ENCODE measurements at places on chromosomes 2 and 18.

DNA sequence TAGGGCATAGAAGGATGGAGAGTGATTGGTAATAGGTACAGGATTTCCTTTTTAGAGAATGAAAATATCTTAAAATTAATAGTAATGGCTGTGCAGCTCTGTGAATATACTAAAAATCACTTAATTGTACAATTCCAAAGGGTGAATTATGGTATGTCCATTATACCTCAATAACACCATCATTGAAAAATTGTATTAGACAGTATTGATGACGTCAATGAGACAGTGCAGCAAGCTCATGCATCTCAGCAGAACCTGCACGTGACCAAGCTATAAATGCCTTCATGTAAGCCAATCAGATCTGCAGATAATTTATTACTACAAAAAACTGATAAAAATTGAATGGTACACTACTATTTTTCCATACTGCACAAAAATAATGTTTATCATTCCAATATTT is 354.4 kb upstream of the CDH19 start:
- no peak for DNase-seq

DNA sequence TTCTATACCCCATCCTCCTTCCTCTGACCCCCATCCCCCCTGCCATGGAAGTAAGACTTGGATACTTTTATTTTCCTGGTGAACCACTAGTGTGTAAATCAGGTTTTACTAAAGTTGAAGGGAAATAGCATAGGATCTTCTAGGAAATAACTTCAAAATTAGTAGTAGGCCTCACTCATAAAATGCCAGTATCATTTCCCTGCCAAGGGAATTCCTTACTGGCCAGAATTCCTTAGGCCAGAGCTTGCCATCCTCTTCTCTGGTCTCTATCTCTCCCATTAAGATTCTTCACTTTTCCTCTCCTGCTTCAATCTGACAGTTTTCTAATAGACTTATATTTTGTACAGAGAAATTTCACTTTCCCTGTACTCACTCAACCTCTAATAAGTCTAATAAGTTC is 322.8 kb upstream of the TANK start:
- DNase-seq = no peak

- DNase-seq = no peak
Measured at GRCh38 chr2:172640389-172640788, 84.5 kb downstream of the PDK1 start.

DNA sequence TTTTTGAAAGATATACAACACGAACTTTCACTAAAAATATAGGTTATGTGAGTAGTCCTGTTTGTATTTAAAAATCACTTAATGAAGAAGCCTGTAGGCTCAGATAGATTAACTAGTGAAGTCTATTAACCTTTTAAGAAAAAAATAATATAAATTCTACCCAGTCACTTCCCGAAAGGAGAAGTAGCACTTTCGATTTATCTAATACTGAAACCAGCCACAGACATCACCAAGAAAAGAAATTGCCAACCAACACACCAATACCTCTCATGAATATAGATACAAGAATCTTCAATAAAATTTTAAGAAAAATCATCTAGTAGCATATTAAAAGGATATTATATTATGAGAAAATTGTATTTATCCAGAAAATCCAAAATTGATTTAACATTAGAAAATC is 160.5 kb downstream of the GALNT13 start:
- no peak for DNase-seq

DNA sequence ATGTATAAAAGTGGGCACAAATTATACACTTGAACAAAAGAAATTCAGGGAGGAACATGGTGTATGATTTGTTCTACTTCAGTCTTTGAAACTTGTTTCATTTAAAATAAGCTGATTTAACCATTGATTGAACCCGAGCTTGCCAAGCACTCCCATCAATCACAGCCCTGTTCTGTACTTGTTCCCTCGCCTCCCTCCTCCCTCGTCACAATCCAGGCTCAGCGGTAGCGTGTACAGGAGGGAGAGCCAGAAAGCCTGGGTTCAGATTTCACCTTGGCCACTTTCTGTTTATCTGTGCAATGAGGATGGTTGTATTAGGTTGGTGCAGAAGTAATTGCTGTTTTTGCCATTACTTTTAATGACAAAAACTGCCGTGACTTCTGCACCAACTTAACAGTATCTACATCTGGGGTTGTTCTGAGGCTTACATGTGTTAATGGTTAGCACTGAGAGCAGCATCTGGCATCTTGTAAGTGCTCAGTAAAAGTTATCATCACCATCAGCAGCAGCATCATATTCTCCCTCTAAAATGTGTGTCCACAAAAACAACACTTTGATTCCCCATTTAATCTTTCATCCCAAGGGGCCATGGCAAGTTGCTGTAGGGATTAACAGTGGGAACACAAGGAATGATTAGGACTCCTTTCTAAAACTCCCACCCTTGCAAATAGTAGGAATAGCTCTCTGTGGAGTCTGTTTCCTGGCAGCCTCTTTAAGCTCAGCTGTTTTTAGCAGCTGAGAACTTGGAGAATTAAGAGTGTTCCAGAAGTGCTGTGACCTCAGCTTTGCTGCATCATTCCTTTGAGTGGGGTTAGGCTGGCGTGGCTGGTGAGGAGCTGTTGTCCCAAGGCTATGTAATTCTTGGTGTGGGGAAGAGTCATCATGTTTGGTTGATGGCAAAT is 4.7 kb downstream of the DPYSL5 start:
- DNase-seq = no peak

DNA sequence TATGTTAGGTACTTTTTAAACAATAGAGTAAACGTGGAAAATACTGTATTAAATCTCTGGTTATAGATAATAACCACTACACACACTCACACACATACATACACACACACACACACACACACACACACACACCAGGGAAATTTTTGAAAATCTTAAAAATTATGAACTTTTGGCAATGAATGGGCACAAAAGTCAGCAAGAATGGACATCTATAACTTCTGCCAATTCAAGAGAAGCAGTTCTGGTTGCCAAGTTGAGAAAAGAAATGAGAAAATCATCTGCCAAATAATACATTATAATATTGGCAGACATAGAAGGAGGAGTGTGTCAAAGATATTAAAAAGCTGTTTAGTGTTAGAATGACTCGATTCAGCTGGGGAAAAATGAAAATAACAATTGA is 42.9 kb upstream of the TMEM178A start:
- DNase-seq = no peak

- no peak for DNase-seq
Measured at GRCh38 chr2:146572598-146572997, 1272.2 kb upstream of the ACVR2A start.

DNA sequence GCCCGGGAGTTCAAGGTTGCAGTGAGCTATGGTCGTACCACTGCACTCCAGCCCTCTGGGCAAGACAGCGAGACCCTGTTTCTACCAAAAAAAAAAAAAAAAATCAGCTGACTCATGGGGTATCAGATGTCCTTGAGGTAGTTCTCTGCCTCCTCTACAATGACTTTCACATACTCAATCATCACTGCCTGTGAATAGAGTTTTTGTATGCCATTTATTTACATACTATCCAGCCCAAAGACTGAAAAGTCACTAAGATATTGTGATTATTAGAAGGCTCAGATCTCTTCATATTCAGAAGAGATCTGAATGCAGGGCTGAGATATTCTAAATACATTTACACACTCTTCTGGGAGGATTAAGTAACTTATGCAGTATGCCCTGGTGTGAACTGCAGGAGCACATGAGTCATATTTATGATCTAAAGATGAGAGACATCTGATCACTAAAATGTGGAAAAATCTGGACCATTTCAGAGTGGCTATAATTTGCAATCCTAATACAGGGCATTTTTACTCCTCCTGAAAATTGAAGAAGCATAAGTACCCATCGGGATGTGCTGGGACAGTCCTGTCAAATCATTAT is 38.9 kb downstream of the KLF7 start:
- DNase-seq = no peak

DNA sequence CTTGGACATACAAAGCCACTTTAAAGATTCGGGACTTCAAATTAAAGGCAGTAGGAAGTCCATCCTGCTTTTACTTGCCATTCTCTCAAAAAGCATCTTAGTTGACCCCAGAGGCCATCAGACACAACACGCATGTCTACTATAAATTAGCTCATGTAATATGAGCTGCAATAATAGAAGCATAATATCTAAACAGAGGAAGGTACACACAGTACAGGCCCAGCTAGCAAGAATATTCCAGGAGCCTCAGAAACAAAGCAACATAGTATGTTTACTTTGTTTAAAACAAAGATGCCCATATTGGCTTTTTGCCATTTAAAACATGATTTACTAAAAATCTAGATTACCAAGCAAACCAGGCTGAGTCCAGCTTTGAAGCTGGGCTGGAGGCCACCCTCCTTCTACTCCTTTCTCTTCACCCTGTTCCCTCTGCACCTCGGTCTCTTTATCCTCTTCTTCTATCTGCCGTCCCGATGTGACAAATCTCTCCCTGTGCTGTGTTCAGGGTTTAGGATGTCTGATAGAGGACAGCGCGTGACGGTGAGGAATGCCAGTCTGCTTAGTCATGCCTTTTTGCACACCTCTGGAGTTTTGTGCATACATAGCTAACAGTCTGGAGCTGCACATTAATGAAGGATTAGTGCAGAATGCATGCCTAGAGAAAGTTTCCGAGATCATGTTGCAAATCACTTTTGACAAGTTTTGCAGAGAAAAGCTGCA is 28.2 kb downstream of the DTNA start:
- no peak for DNase-seq

DNA sequence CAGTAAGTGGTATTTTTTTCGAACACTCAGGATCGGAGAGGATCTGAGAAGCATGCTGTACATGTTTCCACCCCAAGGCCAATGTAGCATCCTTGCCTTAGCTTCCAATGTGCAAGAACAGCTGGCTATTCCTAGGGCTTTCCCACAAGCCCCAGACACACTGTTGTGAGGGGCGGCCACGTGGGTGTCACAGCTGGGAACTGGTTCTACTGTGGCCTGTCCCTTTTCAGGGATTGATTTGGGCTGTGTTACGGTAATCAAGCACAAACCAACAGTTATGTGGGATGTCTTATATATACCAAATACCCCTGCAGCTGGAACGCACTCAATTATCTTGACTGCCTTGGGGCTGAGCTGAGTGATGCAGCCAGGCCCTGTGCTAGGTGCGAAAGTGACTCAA is 116.3 kb upstream of the CXCR4 start:
- DNase-seq = no peak

GRCh38 chr2:108776475-108776874 is 10.1 kb upstream of the CCDC138 start:
- DNase-seq = no peak

DNA sequence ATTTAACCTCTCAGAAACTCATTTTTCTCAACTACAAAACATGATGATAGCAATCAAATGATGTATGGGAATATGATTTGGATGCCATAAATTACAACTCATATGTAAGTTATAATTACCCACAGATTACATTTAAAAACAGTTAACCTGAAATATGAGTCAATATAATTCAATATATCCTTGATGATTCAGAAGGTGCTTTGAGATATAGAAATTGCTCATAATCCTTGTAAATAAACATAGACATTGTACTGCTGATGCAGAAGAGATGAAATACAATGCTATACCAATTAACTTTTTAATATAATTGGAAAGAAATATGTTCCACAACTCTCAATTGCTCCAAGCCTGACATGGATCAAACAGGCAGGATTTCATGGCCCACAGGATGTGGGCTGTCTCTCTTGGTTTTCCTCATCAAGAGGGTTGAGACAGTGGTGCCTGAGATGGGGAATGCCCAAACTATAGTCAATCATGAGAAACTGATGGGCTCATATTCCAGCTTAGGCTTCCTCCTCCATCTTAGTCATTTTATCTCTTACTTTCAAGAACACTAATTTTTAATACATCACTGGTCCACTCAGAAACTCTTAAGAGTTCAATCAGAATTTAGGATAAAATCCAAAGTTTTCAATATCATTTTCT is 49.4 kb downstream of the NCKAP5 start:
- DNase-seq = no peak

DNA sequence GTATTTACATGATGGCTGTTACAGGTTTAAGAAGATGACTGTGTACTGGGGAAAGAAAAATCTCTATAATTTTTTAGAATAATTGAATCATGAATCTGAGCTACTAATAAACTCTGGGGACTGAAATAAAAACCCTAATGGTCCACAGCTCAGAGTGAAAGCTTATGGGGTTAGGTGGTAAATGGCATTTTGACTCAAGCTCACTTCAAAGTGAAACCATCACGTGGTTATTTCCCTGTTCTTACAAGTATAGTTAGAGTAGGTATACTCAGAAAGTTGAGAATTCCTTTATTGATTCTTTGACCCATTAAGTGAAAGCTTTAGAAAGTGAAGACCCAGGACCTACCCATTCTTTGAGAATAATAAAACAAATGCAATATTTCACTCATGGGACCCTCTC is 626.2 kb upstream of the SETBP1 start:
- DNase-seq = no peak

All from activated CD4-positive, alpha-beta memory T cell treated with anti-CD3 and anti-CD28 coated beads, Interleukin-2, amount 10 ng/mL, durations not matched to agents 7 days and 5 days (primary cell).